ENCODE measurements at places on chromosomes 7 and 10.

DNA sequence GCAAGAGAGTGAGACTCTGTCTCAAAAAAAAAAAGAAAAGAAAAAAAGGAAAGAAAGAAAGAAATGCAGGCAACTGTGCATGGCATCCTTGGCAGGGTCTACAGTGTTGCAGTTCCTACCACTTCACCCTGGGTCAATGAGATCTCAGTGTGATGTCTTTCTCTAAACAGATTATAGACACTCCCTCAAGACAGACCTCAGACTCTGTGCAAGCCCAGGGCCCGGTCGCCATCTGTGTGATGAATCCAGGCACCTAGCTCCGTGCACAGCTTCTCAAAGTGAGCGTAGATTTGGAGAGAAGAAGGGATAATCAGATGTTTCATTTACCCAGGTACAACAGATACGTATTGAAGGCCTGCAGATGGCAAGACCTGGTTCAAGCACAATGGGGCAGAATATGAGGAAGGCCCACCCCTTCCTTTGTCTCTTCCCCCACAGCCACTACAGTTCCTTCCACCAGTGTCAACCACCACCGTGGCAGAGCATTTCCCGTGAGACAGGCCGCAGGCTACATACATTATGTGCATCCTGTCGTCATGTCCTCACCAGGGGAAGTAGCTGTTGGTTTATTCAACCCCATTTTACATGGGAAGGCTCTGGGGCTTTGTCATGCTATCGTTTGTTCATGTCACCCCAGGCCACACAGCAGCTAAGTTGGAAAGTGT lies 471.7 kb upstream of the GALNT17 start:
- peak; percentile 29 for DNase-seq

- DNase-seq, result no peak
Observed at GRCh38 chr10:69065406-69066361, 22.2 kb upstream of the SRGN start.

DNA sequence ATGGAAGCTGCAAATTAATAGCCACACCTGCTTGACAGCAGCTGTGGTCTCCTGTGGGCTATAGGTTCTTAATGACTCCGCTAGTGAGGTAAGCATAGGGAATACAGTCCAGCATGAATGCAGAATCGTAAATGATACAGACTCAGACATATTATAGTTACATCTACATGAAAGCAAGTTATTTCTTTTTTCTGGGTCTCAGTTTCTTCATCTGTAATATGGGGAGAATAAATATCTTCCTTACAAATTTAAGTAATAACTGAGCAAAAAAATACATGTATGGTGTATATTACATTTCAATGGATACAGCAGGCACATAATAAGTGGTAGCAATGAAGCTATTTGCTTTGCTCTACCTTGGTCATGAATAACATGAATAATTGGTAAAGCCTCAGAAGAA lies 245.9 kb upstream of the RHOBTB1 start:
- no peak for DNase-seq

- DNase-seq, result no peak
Observed at GRCh38 chr10:79034271-79034876, 34.4 kb upstream of the ZMIZ1 start.

- DNase-seq, result no peak
Observed at GRCh38 chr7:151664268-151664667, 144.6 kb upstream of the RHEB start.

GRCh38 chr10:73827346-73828089 lies 16.1 kb upstream of the NDST2 start:
- DNase-seq, result no peak

- no peak for DNase-seq
Observed at GRCh38 chr7:40916813-40917212, 782.0 kb downstream of the SUGCT start.

Data from stimulated activated CD8-positive, alpha-beta memory T cell treated with anti-CD3 and anti-CD28 coated beads, Interleukin-2, amount 100 ng/mL, for 1 hour (primary cell).